Activated T-helper 17 cell treated with anti-CD3 and anti-CD28 coated beads, Interleukin-2, amount 50 U/mL, for 72 hours (primary cell): ENCODE measurements at places on chromosomes 7 and 10.

- ATAC-seq, result no peak
Measured at GRCh38 chr7:6634021-6634420, 3.1 kb upstream of the ZNF316 start.

DNA sequence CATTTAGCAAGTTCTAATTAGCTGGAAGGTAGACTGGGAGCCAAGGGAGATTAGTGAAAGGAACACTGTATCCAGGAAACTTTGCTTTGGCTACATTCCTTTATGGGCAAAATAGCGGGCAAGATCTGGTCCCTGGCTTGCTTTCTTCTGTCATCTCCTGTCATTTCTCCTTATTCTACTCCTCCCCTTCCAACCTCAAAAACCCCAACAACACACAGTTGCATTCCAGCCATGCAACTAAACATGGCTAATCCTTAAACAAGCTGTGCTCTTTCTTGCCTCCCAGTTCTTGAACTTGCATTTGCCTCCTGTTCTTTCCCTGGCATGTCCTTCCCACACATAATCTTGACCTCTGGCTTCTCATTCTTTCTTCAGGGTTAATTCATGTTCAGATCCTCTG lies 59.5 kb upstream of the CDCA7L start:
- no peak for ATAC-seq

- no peak for ATAC-seq
Measured at GRCh38 chr7:39073432-39073831, 95.7 kb downstream of the POU6F2 start.

- ATAC-seq, result no peak
Measured at GRCh38 chr10:33082373-33082895, 124.4 kb upstream of the ITGB1 start.

- ATAC-seq, result no peak
Measured at GRCh38 chr7:140327261-140327661, 71.1 kb downstream of the SLC37A3 start.
